ENCODE measurements at places on chromosomes 12 and 14.

DNA sequence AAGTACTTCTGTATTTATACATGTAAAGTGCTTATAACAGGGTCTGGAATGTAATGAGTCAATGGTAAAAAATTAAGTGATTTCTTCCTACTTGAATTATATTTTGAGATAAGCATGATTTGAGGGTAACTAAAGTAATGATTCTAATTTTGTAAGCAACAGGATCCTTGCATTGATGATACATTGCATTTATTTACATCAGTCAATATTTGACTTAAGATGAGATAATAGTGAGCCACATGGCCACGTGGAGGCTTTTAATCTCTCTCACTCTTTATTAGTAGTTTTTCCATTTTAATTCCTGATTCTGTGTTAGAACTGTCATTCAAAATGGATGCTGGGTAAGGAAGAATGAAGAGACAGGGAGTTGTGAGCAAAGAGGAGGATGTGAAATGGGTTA lies 298.1 kb upstream of the PRICKLE1 start:
- no peak for DNase-seq

DNA sequence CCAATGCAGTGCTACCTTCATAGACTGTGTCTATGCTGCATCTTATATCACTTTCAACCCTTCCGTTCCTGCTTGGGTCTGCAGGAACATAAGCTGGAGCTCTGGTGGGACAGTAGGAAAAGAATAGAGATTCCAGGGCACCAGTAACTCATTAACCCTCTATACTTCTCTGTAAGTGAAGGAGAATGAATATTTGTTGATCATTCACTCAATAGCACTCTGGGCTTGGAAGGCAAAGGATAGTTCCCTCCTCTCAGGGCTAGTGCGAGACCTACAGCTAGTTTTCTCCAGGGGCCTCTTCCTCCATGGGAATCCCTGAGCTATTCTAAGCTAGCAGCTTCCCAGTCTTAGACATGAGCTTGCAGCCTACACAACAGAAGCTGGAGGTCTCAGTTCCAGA lies 84.7 kb downstream of the BMP4 start:
- DNase-seq: no peak

- DNase-seq: no peak
Measured at GRCh38 chr12:115934046-115934445, 343.4 kb downstream of the MED13L start.

DNA sequence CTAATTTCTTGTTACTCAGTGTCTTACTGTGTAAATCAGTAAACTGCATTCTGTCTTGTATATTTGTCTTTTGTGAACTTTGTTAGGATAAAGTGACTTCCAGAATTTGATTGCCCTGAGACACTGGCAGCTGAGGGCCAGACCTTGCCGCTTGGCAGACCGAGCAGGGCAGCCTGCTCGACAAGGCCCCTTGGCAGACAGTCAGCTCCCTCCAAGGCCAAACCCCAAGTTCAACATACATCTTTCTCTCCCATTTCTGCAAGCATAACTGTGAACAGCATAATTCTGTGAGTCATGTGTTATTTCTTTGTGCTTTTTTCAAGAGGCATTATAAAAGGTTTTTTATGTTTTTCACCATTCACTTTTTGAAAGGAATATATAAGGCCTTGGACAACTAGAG lies 39.2 kb upstream of the BMAL2 start:
- no peak for DNase-seq
